ENCODE measurements at places on chromosomes 2 and 18.

DNA sequence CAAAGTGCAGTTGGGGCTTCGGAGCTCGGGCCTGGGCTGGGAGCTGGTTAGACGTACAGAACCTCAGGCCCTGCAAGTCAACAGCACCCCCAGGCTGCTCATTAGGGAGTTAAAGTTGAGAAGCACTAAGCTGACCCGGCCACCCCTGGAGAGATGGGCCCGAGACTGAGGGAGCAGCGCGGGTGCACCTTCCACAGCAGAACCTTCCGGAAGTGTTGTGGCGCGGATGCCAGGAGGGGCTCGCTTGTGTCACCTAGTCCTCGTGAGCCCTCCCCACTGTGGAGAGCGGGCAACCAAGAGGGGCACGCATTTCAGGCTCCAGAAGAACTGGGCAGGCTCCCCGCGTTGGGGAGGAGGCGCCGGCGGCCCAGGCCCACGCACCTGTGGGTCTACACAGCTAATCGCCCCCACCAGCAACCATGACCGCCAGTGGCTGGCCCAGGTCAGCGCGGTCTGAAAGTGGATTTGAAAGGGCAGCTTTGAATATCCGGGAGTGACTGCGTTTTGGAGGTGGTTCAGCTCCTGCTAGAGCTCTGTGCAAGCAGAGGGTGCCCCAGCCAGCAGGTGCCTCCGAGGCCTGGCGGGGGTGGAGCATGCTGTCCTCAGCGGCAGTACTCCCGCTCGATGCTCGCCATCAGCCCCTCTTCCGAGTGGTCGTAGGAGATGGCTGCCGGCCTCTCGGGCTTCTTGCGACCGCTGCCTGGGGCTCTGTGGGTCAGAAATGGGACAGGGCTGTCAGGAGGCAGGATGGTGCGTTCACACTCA is 15.1 kb downstream of the KLF11 start:
- DNase-seq, result no peak

DNA sequence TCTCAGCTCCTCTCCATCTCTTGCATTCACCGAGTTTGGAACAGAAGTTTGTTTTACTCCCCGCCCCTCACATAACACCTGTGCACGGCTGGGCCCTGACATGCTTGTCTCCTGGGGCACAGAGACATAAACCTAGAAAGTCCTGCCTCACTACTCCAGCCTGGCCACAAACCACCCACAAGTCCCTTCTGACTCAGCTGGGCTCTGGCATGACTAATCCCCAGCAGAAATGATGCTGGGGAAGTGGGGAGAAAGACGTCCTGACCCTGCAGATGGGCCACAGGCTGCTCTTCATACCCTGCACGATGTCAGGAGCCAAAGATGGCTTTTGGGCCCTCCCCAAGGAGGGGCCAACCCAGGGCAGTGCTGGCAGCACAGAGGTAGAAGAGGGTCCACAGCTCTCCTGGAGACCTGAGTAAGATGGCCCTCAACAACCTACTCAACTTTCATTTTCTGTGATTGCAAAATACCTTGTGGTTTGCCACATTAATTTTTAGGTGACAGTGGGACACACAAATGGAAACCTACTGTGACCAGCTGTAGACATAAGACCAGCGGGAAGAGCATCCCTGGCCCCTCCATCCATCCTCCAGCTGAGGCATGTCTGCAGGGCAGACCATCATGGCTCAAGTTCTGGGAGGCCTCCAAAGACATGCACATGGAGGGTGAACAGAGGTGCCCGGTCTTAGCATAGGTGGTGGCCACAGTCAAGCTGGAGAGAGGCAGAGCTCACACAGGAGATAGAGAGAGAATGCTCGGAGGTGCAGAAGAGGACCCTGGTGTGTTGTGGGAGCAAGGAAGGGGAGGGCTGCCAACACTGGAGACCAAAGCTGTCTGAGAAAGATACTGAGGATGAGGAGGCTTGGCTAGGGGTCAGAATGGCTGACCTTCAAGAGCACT is 40.0 kb downstream of the DNMT3A start:
- peak; percentile 40 for DNase-seq

- DNase-seq, result no peak
Measured at GRCh38 chr2:159804941-159805340, 6.9 kb upstream of the CD302 start.

DNA sequence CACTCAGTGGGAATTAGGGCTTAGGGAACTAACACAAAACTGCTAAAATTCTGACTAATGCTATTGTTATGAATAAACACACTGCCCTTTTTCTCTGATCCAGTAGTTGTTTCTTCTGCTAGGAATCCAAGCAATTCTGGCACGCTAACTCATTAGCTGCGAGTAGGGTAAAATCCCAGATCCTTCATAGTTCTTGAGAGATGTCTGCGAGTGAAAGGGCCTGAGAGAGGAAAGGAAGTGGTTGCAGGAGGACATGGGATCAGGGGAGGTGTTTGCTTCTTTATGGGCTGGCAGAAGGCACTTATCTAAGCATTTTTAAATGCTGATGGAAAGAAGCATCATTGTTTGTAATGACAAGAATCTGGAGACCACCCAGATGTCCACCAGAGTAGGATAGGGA is 9.4 kb downstream of the MAP3K19 start:
- DNase-seq, result no peak

- no peak for DNase-seq
Measured at GRCh38 chr18:31329787-31330438, 12.0 kb downstream of the DSG1 start.

GRCh38 chr2:88754585-88755320 is 63.3 kb downstream of the RPIA start:
- no peak for DNase-seq

- no peak for DNase-seq
Measured at GRCh38 chr2:164560181-164560792, 61.0 kb downstream of the GRB14 start.

- DNase-seq, result no peak
Measured at GRCh38 chr2:10272464-10272863, 30.2 kb upstream of the HPCAL1 start.

DNA sequence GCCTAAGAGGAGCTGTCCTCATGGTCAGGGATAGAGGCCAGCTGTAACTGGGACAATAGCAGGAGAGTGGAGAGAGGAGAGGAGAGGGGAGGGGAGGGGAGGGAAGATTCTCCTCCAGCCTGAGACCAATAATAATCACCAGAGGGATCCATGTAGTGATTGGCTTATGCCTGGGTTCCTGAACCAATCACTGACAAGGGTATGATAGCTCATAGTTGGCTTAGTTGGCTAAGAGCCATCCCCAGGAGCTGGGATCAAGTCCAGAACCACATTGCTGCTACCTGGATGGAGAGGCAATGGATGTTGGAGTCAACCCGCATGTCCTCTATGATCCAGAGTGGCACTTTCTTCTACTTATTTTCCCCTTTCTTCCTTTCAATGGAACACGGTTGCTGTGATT is 7.7 kb upstream of the ST8SIA5 start:
- no peak for DNase-seq

DNA sequence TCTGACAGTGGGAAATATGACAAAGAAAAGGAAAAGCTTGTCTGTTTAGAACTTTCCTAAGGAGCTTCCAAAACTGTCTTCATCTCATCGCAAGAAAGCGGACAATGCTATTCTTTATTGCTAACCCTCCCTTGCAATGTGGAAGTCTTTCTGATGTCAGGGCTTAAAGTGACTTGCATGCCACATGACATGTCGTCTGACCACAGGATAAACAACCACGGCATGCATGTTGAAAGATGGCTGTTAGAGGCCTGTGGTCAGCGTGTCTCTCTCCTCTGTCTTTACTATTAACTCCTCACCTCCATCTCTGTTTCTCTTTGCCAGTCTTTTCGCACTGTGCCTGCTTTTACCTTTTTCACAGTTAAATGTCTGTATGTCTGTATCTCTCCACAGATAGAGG is 389.8 kb downstream of the LNPK start:
- no peak for DNase-seq

DNA sequence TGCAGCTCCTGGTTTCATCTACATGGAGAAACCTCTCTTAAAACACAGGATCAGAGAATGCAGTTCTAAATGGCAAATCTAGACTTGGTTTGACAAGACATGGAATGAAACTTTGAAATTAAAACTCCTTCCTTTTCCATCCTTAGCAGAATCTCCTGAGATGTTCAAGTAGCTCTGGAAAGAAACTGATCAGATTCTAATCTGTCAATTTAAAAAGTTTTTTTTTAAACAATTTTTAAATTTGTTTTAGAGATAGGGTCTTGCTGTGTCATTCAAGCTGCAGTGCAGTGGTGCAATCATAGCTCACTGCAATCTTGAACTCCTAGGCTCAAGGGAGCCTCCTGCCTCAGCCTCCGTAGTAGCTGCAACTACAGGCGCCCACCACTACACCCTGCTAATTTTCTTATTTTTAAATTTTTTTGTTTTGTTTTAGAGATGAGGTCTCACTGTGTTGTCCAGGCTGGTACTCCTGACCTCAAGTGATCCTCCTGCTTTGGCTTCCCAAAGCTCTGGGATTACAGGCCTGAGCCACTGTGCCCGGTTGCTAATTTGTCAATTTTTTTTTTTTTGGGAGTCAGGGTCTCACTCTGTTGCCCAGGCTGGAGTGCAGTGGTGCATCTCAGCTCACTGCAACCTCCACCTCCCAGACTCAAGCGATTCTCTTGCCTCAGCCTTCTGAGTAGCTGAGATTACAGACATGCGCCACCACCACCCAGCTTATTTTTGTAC is 216.7 kb downstream of the TGIF1 start:
- DNase-seq, result no peak

DNA sequence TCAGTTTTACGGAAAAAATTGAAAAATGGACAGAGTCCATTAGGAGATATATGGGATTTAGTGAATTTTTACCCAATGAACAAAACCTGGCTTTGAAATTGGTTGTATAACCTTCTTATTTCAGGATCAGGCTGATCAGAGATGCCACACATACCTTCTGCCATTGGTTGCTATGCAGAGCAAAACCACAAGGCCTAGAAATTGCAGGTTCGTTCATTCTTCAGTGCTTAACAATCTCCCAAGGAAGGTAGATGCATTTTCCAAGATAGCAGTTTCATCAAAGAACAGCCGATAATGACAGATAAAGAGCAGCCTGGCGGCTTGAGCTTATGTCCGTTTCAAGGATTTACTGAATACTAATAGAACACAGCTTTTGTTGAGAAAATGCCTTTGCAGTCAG is 868.8 kb downstream of the EPHA4 start:
- no peak for DNase-seq

DNA sequence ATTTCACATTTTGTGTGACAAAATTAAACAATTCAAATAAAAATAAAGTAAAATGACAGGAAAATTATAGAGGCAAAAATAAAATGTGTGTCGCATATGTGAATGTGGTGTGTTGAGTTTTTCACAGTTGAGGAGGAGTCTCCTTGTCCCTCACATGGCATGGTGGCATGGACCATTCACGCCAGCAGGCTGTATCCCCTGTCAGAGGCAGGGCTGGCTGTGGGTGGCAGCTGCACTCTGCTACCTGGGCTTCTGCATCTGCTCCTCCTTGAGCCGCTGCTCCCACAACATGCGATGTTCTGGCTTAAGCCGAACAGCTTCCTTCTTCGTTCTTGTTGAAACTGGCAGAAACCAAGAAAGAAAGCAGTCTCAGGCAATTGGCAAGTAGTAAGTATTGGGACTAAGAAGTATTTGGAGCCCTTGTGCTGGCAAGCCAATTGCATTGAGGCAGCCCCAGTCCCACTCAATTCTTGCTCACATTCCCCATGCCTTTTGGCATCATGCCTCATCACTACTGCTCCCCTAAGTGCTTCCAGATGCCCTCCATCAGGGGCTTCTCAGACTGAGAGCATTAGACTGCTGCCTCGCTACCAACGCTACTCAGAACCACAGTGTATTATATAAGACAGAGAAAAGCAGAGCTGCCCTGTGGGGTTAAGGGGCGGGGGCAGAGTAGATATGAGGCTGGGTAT is 177.9 kb upstream of the NABP1 start:
- no peak for DNase-seq

DNA sequence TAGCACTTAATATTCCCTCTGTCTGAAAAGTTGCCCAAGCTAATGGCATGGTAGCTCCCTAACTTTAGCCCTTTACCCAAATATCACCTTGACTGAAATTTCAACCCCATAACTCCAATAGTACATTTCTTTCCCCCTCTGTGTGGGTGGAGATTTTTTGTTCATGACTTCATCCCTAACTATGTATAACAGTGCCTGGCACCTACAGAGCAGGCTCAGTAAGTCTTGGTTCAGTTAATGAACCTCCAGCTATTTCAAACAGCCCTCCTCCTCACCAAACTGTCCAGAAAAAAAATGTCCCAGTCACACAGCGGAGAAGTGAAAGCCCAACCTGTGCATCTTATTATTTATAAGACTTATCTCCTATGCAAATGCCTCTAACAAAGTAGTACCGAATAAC is 18.6 kb downstream of the BUB1 start:
- DNase-seq, result no peak

DNA sequence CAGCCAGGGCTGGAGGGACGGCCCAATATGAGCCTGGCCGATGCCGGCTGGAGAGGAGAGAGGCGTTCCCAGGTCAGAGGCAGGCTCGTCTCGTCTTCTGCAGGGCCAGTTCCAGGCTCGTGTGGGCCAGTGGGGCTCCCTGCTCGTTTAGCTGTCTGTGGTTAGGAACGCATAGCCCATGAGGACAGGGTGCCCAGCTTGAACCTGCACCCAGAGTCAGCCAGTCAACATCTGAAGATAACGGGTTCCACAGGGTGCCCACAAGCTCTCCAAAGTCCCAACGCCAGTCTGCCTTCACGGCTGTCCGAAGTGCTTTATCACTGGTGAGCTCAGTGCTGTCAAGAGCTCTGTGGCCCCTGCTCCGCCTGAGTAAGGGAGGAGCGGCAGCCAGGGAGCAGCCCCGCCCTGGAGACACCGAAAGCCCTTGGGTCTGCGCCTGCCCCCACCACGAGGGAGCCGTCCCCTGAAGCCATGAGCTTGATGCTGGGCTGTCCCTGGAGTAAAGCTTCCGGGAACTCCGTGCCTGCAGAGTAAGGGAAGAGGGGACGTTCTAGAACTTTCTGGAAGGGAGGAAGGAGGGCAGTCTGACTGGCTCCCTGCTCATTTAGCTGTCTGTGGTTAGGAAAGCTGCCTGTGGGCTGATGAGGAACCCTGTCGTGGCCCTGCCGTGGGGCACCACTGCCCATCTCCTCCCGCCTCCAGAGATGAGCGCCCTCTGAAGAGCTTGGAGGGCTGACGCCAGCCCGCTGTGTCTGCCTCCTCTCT is 2.7 kb upstream of the HSBP1L1 start:
- DNase-seq, result no peak

DNA sequence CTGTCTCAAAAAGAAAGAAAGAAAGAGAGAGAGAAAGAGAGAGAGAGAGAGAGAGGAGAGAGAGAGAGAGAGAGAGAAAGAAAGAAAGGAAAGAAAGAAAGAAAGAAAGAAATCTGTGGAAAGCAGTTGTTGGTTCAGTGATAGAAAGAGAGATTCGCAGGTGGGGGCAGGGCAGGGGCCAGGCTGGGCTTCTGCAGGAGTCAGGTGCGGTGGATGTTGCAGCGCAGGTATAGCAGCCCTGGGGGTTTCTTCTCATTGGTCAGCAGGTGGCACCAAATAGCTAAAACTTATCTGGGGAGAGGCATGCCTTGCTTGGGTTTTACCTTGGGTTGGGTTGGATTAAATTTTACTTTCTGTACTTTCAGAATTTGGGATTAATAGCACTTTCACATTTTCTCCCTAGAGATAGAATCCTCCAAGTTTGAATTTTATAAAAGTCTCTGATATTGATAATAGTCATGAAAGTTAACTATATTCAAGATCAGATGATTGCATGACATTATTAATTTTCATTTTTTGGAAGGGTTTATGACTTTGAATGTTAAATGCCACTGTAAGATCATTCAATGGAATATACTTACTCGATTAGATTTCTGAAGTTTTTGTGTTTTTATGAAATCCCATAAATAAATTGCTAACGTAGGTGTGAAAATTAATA is 66.6 kb downstream of the SPTBN1 start:
- DNase-seq, result peak; percentile 25

Measured in stimulated activated CD8-positive, alpha-beta memory T cell treated with anti-CD3 and anti-CD28 coated beads, Interleukin-7, amount 100 ng/mL, for 1 hour (primary cell).